ENCODE measurements at places on chromosomes 1 and 21.
A peak's percentile ranks its signal among the peaks of the same experiment; 100 is the strongest.

DNA sequence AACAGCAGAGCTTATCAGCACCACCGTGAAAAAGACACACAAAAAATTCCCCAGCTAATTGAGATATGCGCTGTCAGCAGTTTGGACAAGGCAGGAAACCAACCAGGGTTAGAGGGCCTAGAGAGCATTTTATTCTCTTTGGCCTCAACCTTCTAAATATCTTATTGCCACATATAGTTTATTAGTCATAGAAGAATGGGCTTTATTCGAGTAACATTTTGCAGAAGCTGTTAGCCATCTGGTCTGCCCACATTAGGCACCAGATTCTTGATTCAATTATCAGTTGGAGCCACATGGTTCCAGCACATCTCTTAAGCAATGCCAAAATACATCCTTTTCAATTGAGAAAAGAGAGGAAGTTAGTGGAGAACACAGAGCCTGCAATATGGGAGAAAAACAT is 109.9 kb upstream of the CXADR start:
- peak; percentile 57 for DNase-seq

- peak; percentile 56 for DNase-seq
Observed at GRCh38 chr1:212529211-212529741, 79.3 kb upstream of the ATF3 start.

DNA sequence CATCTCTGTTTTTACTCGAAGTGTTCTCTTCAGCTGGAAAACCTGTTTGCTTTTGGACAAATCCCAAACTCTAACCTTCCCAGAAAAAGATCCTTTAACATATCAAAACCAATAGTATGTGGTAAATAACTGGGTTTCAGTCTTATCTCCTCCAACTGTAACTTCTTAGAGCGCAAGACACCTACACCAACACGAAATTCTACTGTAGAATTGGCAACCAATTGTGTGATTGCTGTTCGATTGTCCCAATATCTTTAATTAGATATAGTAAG is 5.8 kb upstream of the MPZL1 start:
- DNase-seq = peak; percentile 12

DNA sequence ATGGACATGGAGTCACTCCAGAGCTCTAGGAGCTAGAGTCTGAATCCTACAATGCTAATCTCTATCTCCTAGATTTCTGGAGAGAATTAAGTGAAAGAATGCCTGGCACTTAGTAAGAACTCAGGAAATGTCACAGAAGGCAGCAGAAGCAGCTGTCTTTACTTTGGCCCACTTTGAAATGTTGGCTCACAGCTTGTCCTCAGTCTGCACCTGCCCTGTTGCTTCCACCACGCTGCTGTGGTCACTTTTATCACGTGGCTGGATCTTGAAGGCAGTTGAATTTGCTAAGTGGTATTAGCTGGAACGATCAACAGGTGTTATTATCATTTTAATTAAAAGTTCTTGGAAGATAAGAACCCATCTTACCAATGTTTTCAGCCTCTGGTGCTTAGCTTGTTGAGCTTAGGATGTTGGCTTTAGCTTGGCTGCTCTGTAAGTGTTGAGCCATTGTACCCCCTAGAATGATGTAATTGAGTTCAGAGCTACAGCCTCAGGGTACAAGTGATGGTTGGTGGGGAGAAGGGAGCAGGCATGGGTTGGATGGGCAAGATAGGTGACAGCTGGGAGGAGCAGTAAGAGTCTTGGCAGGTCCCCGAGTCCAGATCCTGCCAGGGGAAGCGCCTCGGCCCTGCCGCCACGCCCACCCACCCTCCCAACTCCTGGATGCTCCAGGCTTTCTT is 41.9 kb upstream of the EPS8L3 start:
- DNase-seq = no peak

GRCh38 chr1:114274621-114275317 is 121.1 kb upstream of the SYT6 start:
- peak; percentile 41 for DNase-seq

DNA sequence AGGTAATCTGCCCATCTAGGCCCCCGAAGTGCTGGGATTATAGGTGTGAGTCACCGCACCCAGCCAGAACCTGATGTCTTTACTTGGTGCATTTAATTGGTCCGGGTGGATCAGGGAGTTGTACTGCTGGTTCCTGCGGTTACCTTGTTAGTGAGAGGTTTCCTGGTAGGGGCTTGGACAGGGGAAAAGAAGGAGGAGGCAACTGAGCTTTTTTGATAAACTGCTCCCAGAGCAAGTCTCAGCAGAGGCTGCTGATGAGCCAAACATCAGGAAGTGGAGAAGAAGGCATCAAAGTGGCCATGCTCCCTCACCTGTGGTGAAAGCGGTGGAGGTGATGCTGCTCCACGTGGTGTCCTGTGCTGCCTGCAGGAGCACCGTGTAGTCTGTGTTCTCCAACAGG is 161.5 kb upstream of the KIAA0040 start:
- no peak for DNase-seq
